GM10248 (cell line): ENCODE measurements at places on chromosomes 16 and 17.

- DNase-seq = peak; percentile 43
Measured at GRCh38 chr17:73189417-73190099, 3.3 kb upstream of the COG1 start.

GRCh38 chr16:65773301-65773874, 593.1 kb upstream of the CDH5 start:
- DNase-seq = no peak

GRCh38 chr17:61724777-61725176, 133.8 kb upstream of the NACA2 start:
- DNase-seq = no peak

DNA sequence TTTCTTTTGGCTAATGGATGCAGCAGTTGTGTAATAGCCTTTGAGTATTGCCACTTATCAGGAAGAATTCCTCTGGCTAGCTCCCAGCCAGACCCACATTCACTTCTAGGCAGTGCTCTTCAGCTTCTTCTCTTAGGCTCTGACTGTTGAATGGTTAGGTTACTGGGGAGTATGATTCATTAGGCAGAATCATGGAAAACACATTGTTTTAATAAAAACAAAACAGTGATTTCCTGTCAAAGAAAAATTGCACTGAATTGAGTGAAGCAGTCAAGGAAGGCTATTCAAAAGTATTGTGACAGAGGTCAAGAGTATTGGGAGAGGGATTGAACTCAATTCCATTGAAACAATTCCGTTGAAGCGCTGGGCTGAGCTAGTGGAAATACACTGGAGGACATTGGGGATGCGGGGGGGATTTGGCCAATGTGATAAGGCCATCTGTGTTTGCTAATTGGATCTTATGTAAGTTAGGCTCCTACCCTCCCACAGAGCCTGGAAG, 68.0 kb downstream of the CNTNAP4 start:
- no peak for DNase-seq

- DNase-seq = no peak
Measured at GRCh38 chr16:86557587-86557986, 2.6 kb upstream of the MTHFSD start.

DNA sequence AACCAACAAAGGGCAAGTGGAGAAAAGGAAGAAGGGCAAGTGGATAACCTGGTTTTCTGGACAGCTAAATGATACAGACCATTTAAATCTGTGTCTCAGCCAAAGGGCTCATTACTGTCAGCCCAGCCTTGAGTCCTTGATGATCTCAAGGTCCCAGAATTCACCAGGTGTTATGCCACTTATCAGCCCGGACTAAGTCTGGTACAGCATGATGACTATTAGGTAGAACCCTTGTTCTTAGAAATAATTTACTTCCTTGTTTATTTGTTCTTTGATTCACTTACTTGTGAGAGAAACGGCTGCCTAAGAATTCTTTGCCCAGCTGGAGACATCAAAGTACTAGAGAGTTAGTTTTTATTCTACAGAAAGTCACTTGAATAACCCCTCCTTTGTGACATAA, 3.5 kb downstream of the PDILT start:
- DNase-seq = no peak

DNA sequence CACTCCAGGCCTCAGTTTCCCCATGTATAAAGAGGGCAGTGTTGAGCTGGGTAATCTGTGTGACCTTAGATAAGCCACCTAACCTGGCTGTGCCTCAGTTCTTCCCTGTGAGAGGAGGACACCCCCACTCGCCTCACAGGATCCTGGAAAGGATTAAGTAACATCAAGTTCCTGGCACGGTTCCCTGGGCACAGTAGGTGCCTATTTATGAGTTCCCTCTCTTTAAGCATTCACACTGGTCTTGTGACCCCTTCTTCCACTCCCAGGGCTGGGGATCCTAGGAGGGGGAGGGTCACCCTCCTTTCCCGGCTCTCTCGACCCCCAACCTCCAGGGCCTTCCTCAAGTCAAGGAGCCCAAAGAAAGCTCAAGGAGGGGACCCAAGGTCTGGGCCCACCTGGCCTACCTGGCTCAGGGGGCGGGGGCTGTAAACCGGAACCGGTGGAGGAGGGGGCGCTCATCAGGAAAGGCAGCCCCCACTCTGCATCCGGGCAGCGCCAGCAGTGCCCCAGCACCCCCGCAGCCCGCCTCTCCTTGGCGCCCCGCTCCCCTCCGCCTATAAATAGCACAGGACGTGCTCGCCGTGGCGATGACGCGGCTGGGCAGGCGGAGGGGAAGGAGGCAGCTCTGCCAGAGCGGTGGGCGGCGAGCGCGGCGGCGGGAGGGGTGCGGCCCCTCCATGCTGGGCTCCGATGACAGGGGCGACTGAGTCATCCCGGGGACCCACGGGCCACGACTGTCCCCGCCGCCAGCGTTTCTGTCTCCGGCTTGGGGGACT, 9.4 kb downstream of the RPL19 start:
- no peak for DNase-seq

DNA sequence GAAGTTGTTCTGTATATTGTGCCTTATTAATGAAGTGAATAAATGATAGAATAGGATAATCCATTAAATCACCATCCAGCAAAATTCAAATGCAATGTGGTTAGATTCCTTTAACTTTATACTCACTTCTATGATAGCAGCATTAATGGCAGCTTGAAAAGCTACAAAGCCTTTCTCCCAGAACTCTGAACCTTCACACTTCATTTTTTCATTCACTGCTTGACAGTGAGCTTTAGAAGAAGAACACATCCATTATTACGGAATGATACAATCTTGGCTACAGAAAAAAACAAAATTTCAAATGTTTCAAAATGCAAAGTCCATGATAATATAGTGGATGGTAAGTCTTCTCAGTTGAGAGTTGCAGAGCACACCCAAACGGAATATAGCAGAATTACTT, 16.4 kb downstream of the ABCA9 start:
- DNase-seq = no peak

DNA sequence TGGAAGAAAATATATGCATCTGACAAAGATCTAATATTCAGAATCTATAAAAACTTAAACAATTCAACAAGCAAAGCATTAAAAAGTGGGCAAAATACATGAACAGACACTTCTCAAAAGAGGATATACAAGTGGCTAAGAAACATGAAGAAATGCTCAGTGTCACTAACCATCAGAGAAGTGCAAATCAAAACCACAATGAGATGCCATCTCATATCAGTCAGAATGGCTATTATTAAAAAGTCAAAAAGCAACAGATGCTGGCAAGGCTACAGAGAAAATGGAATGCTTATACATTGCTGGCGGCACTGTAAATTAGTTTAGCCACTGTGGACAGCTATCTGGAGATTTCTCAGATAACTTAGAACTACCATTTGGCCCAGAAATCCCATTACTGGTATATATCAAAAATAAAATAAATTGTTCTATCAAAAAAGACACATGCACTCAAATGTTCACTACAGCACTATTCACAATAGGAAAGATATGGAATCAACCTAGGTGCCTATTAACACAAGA, 179.5 kb downstream of the PCTP start:
- no peak for DNase-seq

- no peak for DNase-seq
Measured at GRCh38 chr16:49057936-49058335, 223.7 kb downstream of the CBLN1 start.

DNA sequence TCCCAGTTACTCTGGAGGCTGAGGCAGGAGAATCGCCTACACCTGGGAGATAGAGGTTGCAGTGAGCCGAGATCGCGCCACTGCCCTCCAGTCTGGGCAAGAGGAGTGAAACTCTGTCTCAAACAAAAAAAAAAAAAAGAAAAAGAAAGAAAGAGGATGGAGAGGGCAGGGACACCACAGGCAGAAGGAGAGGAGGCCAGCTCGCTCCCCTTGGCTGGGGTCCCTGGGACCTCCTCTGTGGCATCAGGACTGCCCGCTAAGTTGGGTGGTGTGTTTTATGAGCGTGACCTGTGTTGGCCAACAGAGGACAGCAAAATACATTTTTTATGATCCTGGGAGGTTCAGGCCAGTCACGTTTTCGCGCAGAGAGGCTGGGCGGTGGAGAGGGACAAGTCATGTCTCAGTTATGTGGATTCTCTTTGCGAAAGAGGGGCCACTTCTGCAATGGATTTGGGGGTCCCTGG, 229.6 kb downstream of the MRTFB start:
- DNase-seq = peak; percentile 75

DNA sequence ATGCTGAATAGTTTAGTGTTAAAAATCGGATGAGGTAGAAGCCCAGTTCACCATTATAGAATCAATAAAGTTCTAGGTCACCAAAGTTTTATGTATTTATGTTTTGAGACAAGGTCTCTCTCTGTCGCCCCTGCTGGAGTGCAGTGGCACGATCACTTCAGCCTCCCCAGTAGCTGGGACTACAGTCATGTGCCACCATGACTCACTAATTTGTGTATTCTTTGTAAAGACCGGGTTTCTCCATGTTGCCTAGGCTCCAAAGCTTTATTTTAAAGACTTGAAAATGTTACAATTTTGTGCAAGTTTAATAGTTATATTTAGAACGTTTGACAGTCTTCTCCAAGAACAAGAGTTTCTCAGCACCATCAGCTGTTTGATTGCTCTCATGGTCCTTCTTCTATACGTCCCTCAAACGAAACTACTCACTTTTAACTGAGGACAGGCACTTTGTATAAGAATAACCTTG, 32.1 kb downstream of the NDE1 start:
- no peak for DNase-seq

DNA sequence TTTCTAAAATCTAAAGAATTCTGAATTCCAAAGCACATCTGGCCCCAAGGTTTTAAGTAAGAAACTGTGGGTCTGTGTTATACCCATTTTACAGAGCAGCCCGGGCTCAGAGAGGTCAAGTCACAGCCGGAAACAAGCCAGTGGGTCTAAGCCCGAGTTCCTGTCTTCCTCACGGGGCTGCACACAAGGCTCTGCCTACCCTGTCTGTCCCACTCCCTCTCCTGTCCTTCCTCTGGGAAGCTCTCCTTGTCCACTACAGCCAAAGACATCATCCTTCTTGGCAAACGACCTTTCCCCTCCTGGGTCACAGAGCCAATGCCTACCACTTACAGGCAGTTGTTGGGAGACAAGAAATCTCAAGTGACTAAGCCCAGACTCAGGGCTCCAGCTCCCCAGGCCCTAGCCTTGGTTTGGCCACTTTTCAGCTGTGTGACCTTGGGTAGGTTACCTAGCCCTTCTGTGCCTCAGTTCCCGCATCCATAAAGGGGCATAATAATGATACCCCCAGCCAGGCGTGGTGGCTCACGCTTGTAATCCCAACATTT, 55.6 kb upstream of the MAP3K14 start:
- no peak for DNase-seq

DNA sequence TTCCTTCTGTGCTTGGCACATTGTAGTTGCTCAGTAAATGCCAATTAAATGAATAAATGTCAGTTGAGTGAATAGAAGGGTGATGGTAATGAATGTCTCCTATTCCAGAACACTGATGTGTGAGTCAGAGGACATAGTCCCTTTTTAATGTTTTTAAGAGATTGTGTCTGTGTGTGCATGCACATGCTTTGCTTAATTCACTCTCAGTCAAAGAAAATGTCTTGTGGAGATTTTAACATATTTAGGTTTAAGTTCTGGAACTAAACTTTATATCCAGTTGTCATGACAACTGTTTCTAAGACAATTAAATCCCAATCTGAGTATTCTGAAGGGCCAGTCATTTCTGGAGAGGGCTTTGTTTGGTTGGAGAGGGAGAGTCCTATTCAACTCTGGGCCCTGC, 255.3 kb upstream of the CDH11 start:
- no peak for DNase-seq

DNA sequence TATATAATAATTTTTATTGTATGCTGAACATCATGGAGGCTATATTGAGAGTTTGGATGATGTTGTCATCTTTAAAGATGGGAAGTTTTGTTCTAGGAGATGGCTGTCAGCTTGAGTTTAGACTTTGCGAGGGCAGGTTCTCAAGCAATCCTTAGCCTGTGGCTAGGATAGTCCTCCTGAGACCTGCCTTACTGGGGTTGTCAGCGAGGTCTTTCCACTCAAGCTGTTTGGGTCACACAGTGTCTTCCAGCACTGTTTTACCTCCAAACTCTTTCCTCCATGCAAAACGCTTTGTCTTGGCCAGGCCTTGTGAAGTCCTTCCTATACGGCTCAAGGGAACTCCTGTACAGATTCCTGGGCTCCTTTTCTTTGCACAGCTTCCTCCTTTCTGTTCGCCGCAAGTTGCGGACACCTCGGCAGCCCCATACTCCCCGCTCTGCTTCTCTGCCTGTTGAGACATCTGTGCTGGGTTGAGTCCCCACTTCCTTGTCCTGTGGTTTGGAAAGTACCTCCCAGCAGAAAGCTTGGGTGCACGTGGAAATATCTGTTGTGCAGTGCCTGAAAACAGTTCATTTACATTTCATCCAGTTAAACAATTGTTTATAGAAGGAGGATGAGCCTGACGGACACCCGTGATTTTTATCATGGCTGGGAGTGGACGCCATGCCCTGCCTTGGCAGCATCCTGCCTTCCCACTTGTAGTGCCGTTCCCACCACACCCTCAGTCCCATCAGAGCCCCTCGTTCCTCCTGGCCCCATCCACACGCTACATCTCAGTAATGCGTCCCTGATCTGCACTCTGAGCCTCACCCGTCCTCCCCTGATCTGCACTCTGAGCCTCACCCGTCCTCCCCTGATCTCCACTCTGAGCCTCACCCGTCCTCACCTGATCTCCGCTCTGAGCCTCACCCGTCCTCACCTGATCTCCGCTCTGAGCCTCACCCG, 55.0 kb upstream of the CBFA2T3 start:
- peak; percentile 77 for DNase-seq

DNA sequence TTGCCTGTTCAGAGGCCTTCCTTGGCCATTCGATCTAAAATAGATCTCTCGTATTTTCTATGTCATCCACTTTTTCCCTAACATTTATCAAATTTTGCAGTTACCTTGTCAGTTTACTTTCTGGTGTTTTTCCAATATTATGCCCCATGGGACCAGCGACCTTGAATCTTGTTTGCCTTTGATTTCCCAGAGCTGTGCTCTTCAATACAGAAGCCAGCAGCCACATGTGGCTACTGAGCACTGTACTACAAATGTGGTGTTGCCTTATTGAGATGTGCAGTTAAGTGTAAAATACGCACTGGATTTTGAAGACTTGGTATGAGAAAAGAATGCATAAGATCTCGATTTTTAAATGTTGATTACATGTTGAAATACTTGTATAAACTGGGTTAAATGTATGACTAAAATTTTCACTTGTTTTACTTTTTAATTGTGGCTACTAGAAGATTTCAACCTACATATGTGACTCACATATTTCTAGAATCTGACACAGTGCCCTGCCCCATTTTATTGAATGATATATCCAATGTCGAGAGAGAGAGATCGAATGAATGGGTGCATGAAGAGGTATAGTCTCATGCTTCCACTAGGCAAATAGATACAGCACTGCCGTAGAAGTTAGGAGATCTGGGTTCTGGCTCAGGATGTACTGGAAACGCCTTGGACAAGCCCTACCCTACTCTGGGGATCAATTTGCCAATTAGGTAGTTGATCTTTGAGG, 824 bp upstream of the PSME3 start:
- DNase-seq = no peak

- no peak for DNase-seq
Measured at GRCh38 chr17:27265333-27265732, 28.6 kb upstream of the WSB1 start.

GRCh38 chr16:50697881-50698767, 4.7 kb downstream of the NOD2 start:
- peak; percentile 70 for DNase-seq

- no peak for DNase-seq
Measured at GRCh38 chr17:53387745-53388144, 435.0 kb upstream of the KIF2B start.

- no peak for DNase-seq
Measured at GRCh38 chr17:46025510-46026165, 26.6 kb downstream of the STH start.
